ENCODE measurements at places on chromosomes 2 and 18.

DNA sequence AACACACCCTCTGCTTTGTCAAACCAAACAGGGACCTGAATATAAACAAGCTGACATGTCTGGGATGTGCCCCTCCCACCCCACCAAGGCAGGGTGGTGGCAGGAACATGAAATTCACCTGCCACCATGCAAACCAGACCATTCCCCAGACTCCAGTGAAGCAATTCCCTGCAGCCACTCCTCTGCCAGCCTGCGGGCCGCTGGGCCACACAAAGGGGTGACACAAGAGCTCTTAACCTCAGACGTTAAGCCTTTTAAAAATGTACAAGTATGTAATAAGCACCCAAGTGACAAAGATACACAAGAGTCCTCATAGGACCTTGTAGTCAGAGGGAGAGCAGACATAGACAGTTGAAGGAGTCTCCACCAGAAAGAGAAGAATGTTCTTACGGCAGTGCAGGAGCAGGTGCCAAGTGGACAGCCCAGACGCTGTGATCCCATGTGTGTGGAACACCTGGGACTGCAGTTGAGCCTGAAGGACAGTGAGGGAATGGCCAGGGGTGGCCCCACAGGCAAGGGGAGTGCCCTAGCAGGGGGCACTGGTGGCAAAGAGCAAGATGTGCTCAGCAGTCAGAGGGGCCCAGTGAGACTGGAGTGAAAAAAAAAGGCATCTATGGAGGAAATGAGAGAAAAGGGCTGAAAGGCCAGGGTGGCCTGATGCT lies 36.9 kb downstream of the CRACDL start:
- DNase-seq = no peak

GRCh38 chr2:66555091-66555490 lies 120.2 kb downstream of the MEIS1 start:
- DNase-seq = peak; percentile 56

GRCh38 chr18:76133873-76134272 lies 361.2 kb downstream of the ZNF516 start:
- DNase-seq = no peak

DNA sequence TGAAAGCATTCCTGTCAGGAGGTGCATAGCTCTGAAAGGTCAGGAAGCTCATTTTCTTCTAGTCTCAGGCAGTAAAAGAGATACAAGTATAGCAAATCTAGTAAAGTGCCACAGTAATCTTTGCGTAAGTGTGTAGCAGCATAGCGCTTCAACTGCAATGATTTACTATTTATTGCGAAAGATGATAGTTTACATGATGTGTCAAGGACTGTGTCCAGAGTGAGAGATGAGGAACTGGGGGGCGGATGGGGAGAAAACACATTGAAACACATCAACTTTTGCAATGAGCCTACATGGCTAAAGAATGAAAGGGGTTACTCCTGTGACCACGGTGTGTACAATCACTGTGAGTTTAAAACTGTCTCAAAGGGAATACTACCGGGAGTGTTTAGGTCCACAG lies 644.4 kb downstream of the GALR1 start:
- DNase-seq = no peak

DNA sequence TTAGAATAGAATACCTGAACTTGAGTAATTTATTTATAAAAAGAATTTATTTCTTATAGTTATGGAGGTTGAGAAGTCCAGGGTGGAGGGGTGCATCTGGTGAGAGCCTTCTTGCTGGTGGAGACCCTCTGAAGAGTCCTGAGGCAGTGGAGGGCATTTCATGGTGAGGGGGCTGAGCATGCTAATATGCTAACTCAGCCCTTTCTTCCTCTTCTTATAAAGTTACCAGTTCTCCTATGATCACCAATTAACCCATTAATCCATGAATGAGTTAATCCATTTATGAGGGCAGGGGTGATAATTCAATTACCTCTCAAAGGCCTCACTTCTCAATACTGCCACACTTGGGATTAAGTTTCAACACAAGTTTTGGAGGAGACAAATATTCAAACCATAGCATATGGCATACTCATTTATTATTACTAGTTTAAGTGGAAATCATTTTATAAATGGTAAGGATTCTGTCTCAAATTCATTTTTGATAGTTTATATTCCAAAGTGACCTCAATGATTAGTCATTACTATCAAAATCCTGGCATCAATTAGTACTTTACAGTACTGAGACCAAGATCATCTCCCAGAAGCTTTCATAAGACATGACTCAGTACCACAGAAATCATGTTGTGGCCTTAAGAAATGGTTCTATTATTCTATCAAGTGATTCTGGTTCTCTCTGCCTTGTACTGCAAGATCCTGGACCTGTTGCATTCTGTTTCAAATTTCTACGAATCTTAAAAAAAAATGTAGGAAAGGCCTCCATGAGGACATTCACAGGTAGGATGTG lies 5.5 kb downstream of the ZNF396 start:
- no peak for DNase-seq

- no peak for DNase-seq
Observed at GRCh38 chr2:145906354-145906753, 1386.4 kb upstream of the ZEB2 start.

DNA sequence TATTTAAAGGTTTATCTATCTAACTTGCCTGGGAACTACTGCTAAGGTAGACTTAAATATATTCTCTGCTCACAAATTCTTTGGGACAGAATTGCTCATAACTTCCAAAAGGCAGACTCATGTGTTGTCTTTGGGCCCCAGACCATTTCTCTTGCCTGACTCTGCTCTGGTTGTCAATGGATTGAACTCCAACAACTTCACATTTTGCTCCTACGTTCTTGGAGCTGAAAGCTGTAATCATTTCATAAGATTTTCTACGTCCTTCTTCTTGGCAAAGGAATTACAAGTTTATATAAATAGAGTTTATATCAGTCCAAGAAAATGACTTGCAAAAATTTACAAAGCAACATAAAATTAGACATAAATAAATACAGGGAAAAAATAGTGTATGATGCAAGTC lies 32.9 kb upstream of the PPM1B start:
- DNase-seq = no peak

- DNase-seq = no peak
Observed at GRCh38 chr2:49037197-49037596, 117.1 kb downstream of the FSHR start.

DNA sequence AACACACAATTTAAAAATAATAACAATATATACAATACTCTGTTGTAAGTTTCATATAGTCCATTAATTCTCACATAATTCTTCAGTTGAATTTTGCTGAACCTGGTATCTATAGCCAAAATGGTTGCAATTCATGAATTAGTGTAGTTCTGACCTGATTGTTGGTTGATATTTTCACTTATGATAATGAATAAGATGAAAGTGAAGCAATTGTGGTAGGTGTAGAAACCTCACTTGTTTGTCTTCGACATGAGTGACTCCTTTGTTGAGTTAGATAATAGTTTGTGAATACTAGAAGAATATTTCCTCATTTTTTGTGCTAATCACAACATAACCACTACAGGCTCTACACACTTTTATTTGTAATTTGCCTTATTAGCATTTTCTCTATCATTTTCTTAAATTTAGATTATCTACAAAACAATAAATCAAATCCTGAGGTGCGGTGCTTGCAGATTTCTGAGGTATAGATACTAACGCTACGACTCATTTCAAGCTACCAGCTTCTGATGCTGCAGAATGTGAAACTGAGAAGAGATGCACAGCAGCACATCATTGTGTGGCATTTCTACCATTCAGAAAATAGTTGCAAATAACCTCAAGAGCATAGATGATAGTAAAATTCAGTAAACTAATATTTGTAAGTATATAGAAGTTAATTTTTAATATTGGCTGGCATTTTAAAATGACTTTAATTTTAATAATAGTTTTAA lies 117.9 kb downstream of the KCNH7 start:
- no peak for DNase-seq

- DNase-seq = no peak
Observed at GRCh38 chr2:226300196-226300886, 499.3 kb downstream of the IRS1 start.
